ENCODE measurements at places on chromosomes 5 and 9.

GRCh38 chr5:131977212-131977604, 31.7 kb upstream of the MEIKIN start:
- DNase-seq = no peak

DNA sequence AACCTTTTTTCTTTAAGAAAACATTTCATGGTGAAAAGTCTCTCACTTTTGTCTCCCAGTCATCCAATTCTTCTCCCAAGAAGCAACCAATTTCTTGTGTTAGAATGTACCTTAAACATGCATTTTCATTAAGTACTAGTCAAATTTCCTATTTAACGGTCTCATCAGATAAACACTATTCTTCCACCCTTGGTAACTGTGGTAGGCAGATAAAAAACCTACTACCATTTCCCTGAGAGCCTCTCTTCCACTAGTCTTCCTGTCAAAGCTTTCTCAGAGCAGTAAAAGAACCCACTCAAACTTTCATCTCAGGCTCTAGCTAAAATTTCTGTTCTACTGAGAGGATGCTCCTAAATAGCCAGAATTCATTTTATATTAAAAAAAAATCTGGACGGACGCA, 10.9 kb downstream of the GNE start:
- no peak for DNase-seq

- no peak for DNase-seq
Measured at GRCh38 chr5:126483156-126483555, 59.9 kb downstream of the GRAMD2B start.

GRCh38 chr5:177086654-177087397, at the start of gene FGFR4:
Gene FGFR4 (plus strand): TSS chr5:177086915. CDS start chr5:177089603, 2,688 bp downstream.
- DNase-seq = peak; percentile 68

GRCh38 chr9:129653823-129654553, 11.5 kb upstream of the PRRX2 start:
- DNase-seq = no peak

DNA sequence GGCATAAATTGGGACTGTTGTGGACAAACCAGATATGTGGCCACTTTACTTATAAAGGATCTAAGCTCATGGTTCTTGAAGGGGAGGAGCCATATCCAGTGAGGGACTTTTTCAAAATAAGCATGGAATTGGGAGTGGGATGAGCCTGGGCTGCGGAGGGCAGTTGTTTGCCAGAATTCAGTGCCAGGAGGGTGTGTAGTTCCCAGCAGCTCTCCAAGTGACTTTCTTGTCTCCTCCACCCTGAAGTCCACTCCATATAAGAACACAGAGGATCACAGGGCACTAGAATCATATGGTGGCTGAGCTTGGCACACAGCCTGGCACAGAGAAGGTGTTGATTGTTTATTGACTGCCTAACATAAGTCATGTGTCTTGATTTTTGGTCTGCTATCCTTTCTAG, 121.1 kb downstream of the CAVIN4 start:
- no peak for DNase-seq

DNA sequence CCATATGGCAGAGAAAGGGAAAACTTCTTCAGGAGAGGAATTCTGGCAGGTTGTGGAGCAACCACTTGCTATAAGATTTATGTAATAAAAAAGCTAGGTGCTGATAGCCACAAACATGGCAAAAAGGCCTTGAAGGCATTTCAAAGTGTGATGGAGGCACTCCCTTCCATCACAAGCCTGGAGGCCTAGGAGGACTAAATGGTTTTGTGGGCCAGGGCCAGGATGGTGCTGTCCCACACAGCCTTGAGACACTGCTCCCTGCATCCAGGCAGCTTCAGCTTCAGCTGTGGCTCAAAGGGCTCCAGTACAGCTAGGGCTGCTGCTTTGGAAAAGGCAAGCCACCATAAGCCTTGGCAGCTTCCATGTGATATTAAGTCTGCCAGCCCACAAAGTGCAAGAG, 632.8 kb downstream of the BRINP1 start:
- DNase-seq = no peak

DNA sequence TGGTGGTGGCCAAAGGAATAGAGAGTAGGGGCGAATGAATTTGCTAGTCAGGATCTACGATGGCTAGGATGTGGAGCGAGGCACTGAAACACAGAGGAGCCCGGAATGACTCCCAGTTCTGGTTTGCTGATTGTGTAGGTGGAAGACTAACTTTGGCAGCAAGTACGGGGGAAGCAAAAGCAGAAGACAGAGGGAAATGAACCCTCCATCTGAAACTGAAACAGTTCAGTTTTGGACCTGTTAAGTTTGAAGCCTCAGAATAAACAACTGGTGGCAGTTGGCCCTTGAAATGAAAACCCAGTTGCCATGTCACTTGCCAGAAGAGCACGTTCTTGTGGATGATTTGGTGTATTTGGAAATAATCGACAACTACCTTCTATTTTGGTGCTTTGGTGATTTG, 15.4 kb upstream of the SMIM15 start:
- DNase-seq = no peak

DNA sequence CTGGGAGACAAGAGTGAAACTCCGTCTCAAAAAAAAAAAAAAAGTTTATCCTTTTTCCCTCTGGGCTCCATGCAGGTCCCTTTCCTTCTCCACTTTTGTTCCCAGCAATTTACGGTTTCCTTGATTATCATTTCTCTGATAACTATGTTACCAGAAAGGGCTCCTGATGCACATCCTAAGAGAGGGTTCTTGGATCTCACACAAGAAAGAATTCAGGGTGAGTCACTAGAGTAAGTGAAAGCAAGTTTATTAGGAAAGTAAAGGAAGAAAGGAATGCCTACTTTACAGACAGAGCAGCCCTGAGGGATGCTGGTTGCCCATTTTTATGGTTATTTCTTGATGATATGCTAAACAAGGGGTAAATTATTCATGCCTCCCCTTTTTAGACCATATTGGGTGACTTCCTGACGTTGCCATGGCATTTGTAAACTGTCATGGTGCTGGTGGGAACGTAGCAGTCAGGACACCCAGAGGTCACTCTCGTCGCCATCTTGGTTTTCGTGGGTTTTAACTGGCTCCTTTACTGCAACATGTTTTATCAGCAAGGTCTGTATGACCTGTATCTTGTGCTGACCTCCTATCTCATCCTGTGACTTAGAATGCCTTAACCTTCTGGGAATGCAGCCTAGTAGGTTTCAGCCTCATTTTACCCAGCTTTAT, 13.5 kb upstream of the MELK start:
- no peak for DNase-seq

- DNase-seq = no peak
Measured at GRCh38 chr9:127463911-127464310, 12.6 kb downstream of the LRSAM1 start.

- DNase-seq = no peak
Measured at GRCh38 chr5:39158127-39158593, 61.2 kb downstream of the FYB1 start.

DNA sequence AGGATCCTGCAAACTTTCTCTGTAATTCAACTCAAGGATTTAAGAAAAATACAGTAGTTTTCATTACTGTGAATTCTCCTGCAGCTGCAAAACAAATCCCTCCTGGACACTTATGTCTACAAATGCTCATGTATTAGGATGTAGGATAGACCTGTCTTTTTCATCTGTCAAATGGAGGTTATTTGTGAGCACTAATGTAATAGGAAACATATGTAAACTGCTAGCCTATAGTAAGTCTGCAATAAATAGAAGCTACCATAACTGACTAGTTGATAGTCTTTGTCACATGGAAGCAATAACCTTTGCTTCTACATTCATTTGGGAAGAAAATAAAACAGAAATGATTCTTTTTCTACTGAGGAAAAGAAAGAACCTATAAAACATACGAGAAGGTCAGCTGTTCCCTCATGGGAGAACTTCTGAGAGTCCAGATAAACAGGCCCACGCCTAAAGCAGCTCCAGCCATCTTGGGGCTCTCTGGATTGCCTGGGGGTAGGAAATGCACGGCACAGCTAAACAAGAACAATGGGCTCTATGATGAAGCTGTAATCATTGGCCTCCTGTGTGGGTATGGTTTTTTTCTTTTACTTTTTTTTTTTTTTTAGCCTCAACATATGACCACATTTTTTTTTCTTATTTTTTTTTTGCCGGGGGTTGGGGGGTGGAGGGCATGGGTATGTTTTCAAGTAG, 6.2 kb downstream of the KCNV2 start:
- DNase-seq = no peak

GRCh38 chr9:13186091-13186490, 93.4 kb downstream of the MPDZ start:
- no peak for DNase-seq

GRCh38 chr5:149405550-149406202, 26.6 kb upstream of the IL17B start:
- DNase-seq = no peak

DNA sequence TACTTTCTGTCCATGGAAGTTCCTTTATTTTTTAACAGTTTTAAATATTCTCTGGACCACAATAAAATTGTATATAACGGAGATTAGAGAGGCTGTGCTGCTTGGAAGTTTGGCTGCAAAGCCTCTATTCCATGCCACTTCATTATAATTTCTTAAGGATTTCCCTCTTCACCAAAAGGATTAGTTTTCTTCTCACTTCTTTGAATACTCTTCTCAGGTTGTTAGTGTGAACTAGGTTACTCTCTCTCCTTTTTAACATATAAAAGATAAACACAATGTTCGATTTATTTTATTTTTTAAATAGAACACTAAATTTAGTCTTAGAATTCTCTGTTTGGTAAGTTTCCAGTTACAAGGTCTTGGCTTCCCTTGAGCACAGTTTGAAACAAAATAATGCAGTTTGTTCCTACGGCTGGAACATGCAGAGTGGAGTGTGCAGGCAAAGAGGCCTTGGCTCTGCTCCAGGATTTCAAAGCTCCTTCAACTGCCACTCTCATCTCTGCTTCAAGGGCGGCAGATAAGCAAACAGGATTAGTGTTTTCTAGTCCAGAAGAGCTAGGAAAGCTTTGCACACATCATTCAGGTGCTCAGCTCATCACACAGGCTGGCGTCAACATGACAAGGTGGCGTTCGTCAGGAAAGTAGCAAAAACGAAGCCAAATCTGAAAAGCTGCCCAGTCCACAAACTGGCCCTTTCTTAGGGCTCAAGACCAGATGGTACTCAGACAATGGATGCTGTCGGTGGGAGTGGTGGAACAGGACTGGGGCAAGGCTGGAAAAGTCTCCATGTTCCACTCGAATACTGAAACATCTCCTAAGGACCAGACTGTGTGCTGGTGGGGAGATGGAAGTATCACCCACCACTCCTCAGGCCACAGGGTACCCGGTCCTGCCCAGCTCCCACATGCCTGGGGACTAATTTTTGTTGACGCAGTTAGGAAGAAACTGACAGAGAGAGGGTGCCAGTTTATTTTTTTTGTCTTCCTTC, 286.6 kb downstream of the CRB2 start:
- no peak for DNase-seq

GRCh38 chr5:122007546-122007945, 45.8 kb downstream of the SRFBP1 start:
- DNase-seq = no peak

DNA sequence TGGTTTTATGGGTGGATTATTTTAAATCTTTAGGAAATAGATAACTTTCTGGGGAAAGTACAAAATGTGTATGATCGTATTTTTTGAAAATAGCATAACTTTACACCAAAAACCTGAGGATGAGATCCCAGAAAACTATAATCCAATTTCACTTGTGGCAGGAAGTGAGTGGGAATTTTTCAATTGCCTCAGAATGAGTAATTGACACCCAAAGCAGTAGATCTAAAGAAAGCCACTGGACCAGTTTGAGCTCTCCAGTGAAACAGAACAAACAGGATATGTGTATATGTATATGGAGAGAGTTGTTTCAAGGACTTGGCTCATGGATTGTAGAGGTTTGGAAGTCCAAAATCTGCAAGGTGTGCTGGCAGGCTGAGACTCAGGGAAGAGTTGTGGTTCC, 109.2 kb upstream of the SHB start:
- no peak for DNase-seq

DNA sequence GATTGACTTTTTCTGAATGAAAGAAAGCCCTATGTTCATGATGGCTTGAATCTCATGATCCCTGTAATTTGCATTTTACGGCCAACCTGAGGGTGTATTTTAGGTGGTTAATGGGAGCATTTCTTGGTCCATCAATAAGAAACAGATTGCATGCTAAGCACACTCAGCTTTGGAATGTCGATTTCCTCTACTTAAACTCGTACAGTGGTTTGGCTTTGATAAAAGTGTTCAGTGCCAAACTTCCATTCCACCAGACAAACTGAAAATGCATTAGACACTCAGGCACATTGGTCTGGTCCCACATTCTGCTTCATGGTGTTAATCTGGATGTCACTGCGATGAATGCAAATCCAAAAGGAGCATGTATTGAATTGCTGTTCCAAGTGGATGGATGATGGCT, 77.0 kb downstream of the VCAN start:
- DNase-seq = no peak

DNA sequence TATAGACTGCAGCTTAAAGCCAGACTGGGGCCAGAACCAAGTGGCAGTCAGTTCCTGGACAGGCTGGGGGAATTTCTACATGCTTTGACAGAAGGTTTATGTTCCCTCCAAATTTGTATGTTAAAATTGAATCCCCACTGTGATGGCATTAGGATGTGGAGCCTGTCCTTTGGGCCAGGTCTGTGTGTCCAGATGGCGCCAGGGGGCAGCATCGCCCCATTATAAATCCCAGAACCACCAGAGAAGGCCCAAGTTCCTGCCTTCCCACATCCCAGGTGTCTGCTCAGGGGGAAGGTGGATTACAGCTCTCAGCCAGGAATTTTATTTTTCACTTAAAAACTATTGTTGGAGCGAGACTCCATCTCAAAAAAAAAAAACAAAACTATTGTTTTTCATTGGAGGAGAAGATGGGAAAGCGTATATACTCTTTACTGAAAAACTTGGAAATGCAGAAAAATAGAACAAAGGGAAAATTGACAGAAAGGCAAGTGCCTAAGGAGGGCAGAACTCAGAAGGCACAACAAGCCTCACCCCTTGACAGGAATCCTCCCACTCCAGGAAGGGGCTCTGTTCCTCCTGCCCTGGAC, 5.0 kb downstream of the IL3 start:
- no peak for DNase-seq

DNA sequence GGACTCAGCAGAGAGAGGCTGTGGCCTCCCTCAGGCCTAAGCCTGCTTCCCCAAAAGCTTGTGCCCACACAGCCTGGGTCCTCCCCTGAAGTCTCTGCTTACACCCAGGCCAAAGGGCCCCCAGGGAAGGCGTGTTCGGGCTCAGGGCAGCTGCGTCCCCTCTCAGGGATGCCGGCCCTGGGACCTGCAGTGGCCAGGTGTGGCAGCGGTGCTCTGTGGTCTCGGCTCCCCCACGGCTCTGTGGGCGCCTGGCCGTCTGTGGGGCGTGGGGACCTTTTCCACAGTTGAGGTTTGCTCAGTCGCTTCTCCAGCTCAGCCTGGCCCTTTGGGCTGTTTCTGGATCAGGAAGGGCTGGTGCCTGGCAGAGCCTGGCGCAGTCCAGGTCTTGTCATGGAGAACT, 75.9 kb downstream of the RXRA start:
- DNase-seq = no peak

DNA sequence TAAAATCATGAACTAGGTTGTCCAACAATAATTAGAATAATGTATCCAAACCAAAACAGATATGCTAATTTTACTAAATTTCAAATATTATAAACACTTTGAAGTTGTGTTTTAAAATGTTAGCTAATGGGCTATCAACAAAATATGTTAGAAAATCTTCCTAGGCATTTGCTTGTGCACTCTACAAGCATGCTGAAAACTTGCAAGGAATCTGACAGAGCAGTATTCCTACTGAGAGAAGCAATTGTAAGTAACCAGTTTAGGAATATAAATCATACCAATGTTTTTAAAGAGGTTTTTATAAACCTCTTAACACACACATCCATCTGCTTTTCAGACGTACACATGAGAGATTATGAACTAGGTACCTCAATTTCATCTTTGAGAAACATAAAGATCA, 228.4 kb upstream of the TBCA start:
- no peak for DNase-seq
